ENCODE measurements at places on chromosomes 12 and 14. TPM values are rescaled to one million over a fixed set of nuclear protein-coding genes. Genes with fewer than 3 reads are reported as not detected.

DNA sequence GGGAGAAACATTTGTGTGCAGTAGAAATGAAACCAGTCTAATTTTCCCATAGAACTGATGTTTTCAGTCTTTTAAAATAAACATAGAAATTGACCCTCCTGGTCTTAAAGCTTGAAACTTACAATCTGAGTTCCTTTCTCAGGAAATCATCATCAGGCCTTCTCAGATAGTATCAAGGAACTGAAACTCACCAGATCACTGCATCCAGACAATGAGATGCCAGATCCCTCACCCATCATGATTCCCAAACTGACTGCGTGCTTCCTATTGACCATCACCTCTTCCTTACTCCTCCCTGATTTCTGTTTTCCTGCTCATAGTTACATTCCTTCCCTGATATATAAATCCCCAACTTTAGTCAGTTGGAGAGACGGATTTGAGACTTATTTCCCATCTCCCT lies 195.0 kb upstream of the AMIGO2 start:
- no peak for DNase-seq

DNA sequence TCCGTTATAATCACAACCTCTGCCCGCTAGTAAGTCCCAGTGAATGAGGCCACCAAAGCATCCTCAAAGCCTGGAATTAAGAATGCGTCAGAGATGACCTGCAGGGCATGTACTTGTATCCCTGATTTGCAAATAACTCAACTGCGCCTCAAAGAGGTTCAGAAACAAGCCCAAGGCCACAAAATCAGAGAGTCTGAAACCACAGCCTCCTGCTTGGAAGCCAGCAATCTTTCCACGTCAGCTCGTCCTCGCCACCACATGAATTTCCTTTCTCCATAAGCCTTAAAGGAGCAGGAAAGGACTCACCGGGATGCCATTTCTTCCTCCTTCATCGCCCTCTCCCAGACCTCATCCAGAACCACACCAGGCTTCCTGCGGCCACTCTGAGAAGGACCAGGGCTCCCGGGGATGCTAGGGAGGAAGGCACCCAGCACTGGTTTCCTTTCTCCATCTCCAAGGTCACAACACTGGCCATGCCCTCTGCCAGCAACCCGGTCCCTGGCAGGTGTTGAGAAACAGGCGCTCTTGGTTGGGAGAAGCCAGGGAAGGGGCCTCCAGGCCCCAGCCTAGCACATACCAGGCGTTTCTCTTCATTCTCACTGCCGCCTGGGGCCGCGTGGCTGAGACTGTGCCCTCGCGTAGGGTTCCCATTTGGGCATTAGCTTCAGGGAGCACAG lies 191.2 kb upstream of the DIO3 start:
- DNase-seq = no peak

DNA sequence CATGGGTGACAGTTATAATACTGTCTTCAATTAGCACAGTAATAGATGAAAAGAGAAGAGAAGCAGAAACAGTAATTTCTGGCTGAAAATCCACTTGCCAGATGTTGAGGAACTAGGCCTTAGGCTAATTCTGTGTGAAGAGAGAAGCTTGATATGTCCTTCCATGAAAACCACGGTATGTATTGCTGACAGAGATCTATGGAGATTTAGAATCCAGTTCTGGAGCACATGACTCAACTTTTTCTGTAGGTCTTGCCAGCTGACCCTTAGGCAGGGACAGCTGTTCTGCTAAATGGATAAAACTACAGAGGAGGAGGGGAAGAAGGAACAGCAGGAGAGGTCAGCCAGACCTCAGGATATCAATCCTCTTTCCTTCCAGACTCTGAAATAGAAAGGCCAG lies 211.5 kb downstream of the PRKD1 start:
- peak; percentile 54 for DNase-seq

DNA sequence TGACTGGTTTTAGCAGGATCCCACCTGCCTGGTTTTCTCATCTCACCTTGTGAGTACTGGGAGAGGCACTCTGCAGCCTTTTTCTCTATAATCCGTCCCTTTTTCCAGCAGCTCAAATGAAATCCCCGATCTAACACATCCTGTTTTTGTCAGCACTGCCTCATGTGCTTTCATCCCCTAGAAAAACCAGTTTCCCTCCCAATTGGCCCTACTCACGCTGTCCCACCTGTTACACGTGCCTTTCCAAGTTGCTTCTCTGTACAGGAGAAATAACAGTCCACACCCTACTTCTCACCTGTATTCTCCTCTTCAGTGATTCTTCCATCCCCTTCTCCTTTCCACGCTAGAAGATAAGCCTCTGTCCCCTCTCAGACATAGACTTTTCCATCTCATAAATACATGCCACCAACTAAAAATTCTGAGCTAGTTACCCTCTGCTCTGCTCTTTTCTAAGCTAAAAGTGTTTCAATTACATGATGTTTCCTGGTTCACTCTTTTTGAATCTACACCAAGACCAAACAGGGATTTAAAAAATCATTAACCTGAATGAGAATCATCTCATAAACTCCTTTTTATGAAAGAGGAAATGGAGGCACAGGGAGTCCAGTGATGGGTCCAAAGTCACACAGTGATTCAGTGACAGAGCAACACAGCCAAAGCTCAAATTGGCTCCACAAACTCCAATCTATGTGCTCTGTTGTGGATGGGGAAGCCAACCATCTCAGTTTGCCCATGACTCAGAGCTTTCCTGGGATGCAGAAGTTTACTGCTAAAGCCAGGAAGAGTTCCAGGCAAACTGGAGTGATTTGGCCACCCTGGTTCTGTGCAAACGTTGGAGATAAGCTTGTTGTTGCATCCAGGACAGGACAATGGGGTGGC lies 240.0 kb upstream of the TMEM132C start:
- no peak for DNase-seq

DNA sequence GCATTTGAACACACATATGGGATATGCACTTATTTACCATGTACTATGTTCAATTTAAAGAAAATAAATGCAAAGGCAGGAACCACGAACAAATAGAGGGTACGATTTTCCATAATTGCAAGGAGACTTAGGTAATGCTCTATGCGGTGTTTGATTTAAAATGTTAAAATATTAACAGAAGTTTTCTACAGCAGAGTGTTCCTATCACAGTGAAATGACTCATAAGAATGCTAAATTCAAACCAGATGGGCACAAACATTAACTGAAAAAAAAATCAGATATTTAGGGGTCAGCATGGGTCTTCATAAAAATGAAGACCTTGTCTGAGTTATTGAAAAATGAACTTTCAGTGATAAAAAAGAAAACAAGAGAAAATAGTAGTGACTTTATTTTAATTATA lies 65.4 kb downstream of the LLPH start:
- no peak for DNase-seq

GRCh38 chr14:61493239-61493638 lies 171.9 kb downstream of the PRKCH start:
- no peak for DNase-seq

DNA sequence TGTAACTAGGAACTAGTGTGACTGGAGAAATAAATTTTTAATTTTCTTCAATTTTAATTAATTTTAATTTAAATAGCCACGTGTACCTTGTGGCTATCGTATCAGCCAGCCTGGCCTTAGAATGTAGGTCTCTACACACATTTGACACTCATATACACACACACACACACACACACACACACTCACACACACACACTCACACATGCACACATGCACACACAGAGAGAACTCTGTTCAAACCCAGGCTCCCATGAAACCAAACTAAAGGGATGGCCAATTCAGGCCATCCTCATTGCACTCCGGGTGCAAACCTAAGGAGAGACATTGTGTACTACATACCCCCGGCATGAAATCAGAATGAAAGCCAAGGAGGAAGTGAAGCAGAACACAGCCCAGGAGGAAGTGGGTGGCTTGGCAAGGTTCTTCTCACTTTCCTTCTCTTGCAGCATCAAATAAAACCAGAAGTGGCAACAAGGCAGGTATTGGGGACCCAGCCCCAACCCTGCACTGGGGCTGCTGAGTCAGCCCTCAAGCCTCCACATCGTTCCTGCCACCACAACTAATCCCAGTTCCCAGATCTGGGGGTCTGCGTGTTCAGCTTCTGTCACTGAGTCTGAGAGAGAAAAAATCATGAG lies 26.2 kb upstream of the CHPT1 start:
- DNase-seq = no peak

DNA sequence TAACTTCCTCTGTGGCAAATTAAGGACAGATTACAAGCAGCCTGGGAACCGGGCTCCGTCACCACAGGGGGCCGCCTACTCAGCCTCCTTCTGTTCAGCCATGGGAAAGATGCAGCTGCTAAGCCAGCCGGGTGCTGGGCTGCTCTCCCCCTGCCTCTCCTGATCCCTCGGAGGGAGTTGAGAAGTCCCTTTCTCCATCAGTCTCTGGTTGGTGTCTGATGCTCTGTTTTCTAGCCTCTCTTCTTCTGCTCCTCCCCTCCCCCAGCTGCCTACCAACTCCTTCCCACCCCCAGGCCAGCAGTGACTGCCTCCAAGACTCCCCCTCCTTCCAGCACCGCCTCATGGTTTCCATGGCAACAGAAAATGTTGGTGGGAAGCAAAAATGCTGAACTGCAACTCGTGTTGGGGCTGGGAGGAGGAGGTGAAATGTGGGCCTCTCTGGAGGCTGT lies 486.7 kb downstream of the APAF1 start:
- DNase-seq = peak; percentile 60

DNA sequence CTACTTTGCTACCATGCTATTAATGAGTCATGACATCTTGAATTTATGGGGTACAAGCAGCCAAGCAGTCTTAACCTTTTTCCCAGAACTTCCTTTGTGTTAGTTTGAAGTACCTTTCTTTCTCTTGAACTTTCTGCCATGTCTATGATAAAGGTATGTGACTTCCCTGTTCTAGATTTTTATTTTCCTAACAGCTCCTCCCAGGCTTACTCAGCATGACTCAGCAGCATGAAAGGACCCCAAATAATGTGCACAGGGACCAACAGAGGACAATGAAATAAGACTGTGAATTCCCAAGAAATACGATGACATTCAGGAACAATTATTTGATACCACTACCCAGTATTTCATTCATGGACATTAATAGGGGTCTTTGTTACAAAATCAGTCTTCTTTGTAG lies 60.0 kb downstream of the TTC6 start:
- DNase-seq = no peak

- DNase-seq = no peak
Measured at GRCh38 chr12:12428961-12429657, 72.2 kb downstream of the BORCS5 start.

DNA sequence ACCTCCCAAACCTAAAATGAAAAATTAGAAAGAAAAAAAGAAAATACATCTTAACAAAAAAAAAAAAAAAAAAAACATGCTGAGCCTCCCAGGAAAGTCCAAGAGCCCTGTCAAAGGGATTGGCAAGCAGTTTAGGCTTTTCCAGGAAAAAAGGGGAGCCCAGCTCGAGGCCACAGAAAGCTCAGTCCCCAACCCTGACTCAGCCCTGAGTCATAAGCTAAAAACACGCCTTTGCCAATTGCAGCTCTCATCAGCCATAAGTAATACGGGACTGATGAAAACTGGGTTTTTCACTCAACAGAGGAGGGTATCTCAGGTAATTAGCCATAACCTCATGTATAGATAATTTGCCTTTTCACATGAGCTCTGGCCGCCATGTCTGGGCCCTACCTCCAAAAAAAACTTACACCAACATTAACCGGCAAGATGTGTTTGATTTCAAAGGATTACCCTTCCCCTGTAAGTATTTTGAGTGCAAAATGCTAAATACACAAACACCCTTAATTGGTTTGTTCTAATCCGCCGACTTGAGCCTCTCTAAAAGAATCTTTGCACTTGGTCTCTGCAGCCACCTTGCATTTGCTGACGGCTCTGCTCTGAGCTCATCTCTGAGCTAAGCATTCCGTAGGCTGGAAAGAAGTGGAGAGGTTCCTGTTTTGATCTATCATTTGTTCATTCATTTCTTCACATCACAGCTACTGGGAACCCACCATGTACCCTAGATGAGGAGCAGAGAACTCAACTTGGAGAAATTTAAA lies 319.2 kb downstream of the BCL11B start:
- DNase-seq = peak; percentile 72

DNA sequence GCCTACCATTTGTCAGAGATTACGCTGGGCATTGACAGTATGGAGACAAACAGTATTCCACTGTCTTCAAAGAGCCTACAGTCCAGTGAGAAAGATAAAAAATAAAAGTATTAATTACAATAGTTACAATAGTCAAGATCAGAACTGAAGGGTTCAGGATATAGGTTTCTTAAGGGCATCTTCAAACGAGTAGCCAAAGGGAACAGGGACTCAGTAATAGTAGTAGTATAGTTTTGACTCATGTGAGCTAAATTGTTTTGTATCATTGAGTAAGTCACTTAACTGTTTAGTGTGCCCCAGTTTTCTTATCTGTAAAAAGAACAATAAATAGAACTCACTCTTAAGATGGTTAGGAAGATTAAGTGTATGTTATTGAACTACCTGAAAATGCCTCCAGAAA lies 123.6 kb downstream of the METTL25 start:
- DNase-seq = no peak

- peak; percentile 19 for DNase-seq
Measured at GRCh38 chr12:109999983-110000505, 814 bp downstream of the ANKRD13A start.

- DNase-seq = no peak
Measured at GRCh38 chr12:53011889-53012288, 5.6 kb downstream of the EIF4B start.

DNA sequence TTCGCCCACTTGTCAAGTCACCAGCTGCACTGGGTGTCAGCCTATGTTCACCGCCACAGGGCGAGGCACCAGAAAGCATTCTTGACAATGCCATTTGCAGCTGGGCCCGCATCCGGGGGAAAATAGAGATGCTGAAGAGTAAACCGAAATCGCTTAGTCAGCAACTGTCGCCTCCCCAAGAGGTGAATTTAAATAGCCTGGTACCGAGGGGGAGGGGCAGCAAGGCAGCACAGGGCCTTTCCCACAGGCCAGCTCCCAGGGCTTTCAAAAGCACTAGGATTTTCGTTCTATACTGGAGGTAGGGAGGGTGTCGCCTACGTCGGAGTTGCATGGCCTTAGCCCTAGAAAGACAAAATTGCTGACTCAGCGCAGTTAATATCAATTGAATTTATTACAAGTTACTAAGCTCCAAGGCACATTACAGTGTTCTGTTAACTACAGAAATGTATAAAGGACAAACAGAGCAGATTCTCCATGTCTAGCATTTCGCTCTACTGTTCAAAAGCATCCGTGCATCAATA lies 4.3 kb downstream of the IRF2BPL start:
- DNase-seq = peak; percentile 85

GRCh38 chr12:108468196-108468968 lies 46.7 kb upstream of the FICD start:
- peak; percentile 84 for DNase-seq

- peak; percentile 36 for DNase-seq
Measured at GRCh38 chr12:45260104-45260815, 44.4 kb downstream of the ANO6 start.

GRCh38 chr12:94832780-94833681 lies 170.5 kb downstream of the NDUFA12 start:
- DNase-seq = peak; percentile 67

LRRIQ1 gene
- 2.0 TPM for total RNA-seq

AMHR2 gene
- 60.0 TPM for total RNA-seq

CRY1 gene
- 36.5 TPM for total RNA-seq

SLCO1A2 gene
- total RNA-seq = 0.39 TPM

SERPINA9 gene
- total RNA-seq = not detected

MANSC4 gene
- not detected for total RNA-seq

ALX1 gene
- 5.2 TPM for total RNA-seq

ATP2A2 gene
- total RNA-seq = 328 TPM

SLC7A8 gene
- 9.2 TPM for total RNA-seq

POTEM gene
- not detected for total RNA-seq

Measured in cardiac muscle cell (in vitro differentiated cells and primary cell).